ENCODE measurements at places on chromosomes 11 and 22. TPM values are rescaled to one million over a fixed set of nuclear protein-coding genes. Genes with fewer than 3 reads are reported as not detected.

The SBF1 gene
- 63.5 TPM for total RNA-seq

DNA sequence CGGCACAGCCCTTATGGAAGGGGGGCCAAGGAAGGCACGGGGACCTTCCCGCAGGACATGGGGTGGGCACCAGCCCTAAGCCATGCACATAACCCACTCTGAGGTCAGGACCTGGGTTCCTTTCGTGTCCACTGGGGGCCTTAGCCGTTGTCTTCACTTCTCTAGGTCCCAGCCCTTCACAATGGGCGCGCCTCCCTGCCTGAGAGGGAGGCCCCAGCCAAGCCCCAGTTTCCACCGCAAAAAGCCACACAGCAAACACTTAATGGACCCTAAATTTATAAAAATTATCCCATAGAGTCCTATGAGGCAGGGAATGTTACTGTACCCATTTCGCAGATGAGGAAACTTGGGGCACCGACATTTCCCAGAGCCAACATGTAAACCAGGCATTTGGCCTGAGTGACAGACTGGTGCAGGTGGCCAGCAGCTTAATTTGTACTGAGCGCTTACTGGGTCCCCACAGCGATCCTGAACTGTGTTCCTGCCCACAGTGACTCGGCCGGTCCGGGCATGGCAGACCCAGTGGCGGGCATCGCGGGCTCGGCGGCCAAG is 1.2 kb downstream of the GAS2L1 start:
- DNase-seq: no peak

DNA sequence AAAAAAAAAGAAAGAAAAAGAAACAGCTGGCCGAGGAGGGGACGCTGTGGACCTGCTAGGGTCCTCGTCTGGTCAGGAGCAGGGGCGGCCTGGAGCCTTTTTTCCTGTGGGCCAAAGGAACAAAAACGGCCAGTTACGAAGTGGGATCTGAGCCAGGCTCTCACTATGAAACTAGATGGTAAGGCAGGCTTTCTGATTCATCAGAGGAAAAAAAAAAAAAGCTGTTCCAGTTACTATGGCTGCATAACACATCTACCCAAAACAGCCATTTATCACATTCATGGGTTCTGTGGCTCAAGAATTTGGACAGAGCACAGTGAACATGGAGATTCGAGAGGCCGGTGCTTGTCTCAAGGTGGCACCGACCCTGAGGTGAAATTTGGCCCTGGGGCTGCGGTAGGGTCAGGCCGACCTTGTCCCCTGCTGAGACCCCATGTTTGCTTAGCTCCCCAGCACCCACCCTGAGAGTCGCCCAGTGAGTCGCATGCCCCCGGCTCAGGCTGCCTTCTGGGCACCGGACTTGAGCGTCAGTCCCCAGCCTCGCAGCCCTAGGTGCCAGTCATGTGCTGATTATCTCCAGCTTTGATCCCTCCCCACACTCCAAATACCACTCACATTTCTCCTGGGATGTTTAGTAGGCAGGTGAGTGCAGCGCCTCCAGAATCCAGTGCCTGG is 34.2 kb downstream of the MRGPRD start:
- no peak for DNase-seq

The SHISA8 gene
- not detected for total RNA-seq

The ZNF214 gene
- 0.67 TPM for total RNA-seq

DNA sequence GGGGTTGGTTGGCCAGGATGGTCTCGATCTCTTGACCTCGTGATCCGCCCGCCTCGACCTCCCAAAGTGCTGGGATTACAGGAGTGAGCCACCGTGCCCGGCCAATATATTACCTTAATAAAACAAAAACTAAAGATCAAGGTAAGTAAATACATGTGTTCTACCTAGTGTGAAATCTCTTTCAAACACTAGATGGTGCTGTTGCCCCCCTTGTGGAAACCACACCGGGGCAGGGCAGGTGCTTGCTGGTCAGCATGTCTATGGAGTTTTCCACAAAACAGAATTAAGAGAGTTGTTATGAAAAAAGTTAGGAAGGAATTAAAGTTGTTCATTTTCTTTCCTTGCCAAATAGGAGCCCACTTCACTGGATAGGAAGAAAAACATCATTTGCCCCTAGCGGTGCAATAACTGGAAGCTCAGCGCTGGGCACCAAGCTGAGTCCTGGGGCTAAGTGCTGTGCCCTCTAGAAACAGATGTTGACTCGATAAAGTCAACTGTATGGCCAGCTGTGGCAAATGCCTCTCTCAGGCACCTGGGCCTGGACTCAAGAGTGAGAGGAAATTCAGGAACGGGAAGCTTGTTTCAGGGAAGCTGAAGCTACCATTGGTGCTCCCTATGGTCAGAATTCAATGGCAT is 6.3 kb upstream of the KCNJ5 start:
- peak; percentile 76 for DNase-seq

GRCh38 chr22:18130018-18130417 is 19.4 kb downstream of the TUBA8 start:
- DNase-seq: no peak

The DDI1 gene
- not detected for total RNA-seq

DNA sequence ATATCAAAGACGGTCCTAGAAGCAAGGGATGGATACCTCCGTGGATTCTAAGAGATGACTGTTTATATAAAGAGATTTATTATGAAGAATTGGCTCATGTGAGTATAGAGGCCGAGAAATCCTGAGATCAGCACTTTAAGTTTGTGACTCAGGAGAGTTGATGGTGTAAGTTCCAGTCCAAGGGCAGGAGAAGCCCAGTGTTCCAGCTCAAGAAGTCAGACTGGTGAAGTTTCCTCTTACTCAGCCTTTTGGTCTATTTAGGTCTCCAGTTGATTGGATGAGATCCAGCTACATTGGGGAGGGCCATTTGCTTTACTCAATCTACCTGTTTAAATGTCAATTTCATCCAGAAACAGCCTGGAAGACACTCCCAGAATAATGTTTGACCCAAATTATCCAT is 45.1 kb downstream of the TSPAN18 start:
- DNase-seq: no peak

- no peak for DNase-seq
Observed at GRCh38 chr11:111120161-111120560, 125.4 kb upstream of the POU2AF2 start.

GRCh38 chr22:46397951-46398350 is 62.4 kb downstream of the TRMU start:
- DNase-seq: no peak

- no peak for DNase-seq
Observed at GRCh38 chr22:19550382-19550781, 26.2 kb upstream of the CLDN5 start.

DNA sequence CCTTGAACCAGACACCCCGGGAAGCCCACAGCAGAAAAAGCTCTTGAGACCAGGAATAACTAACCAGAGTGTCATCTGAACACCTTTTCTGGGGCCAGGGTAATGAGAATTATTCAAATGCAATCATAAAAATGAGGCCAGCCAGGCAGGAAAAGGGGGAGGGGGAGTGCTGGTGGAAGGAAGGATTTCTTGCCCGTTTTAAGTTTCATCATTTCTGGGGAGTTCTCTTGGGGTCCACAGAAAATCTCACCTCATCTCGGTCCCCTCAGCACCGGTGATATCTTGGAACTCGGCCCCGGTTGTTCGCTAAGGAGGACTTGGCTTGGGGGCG is 495 bp upstream of the PKNOX2 start:
- no peak for DNase-seq

DNA sequence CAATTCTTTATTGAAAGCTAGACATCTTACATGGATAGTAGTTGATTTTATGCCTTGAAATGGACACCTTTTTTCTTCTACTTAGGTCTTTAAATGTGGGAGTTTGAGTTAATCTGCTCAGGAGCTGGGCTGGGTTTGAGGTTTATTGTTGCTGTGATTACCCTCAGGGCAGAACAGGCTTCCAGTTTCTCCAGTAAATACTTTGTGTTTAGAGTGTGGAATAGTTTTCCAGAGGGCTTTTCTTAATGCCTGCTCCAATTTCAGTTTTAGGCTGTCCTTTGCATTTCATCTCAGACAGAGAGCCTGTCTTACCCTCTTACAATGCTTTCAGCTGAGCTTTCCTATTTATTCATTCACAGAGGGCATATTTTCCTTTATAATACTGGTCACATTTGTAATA is 69.9 kb upstream of the ADORA2A start:
- DNase-seq: no peak

DNA sequence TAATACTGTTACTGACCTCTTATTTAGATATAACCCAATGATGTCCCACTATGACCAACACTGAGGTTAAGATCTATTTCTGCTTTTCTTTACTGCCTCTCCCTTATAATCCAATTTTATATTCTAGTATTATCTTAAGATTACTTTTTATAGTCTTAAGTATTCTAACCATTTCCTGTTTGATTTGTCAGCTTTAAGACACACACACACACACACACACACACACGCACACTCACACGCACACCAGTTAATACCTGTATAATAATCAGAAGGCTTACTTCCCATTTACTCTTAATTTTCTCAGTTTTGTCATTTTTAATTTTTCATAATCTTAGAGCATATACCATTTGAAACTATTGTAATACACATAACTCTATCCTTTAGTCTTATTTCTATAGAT is 226.0 kb upstream of the C11orf87 start:
- DNase-seq: no peak

The F2 gene
- total RNA-seq: not detected

Measured in cardiac septum (tissue), 1 donor.